Activated B cell treated with CpG ODN at 0.5 μM for 24 hours (primary cell): ENCODE measurements at places on chromosomes 7 and 10. TPM values are rescaled to one million over a fixed set of nuclear protein-coding genes. Genes with fewer than 3 reads are reported as not detected.
A peak's percentile ranks its signal among the peaks of the same experiment; 100 is the strongest.

GRCh38 chr10:45505311-45505710 lies 131.3 kb downstream of the ALOX5 start:
- no peaks in the 10 kb centered on the region for H3K27me3 ChIP-seq
- no peak for DNase-seq
- H3K27ac ChIP-seq: no peak overlapping the region
- no peak overlapping the region for H3K4me3 ChIP-seq
- H3K4me1 ChIP-seq: peaks cover 5% of the 10 kb centered on the region

DNA sequence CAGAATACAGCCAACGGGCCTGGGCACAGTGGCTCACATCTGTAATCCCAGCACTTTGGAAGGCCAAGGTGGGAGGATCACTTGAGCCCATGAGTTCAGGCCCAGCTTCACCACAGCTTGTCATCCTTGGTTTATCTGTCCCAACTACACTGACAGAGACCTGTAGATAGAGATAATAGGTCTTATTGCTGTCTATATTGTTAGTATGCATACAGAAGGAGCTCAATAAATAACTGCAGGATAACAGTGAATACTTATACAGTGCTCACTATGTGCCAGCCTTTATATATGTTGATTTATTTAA lies 1.3 kb downstream of the CNPY4 start:
- no peak for DNase-seq
- no peaks in the 10 kb centered on the region for H3K27me3 ChIP-seq
- peaks cover 43% of the 10 kb centered on the region for H3K4me1 ChIP-seq
- peak overlapping the region; percentile 98 for H3K4me3 ChIP-seq

GRCh38 chr7:129605960-129606614 lies 5.4 kb upstream of the NRF1 start:
- no peak overlapping the region for H3K27ac ChIP-seq
- H3K4me1 ChIP-seq: peaks cover 37% of the 10 kb centered on the region
- DNase-seq: no peak
- no peaks in the 10 kb centered on the region for H3K27me3 ChIP-seq

GRCh38 chr10:121048749-121049148 lies 197.6 kb downstream of the WDR11 start:
- no peak for DNase-seq
- H3K27ac ChIP-seq: no peak overlapping the region
- H3K4me3 ChIP-seq: no peak overlapping the region
- no peaks in the 10 kb centered on the region for H3K4me1 ChIP-seq
- H3K36me3 ChIP-seq: no peaks in the 10 kb centered on the region
- H3K27me3 ChIP-seq: no peaks in the 10 kb centered on the region

DNA sequence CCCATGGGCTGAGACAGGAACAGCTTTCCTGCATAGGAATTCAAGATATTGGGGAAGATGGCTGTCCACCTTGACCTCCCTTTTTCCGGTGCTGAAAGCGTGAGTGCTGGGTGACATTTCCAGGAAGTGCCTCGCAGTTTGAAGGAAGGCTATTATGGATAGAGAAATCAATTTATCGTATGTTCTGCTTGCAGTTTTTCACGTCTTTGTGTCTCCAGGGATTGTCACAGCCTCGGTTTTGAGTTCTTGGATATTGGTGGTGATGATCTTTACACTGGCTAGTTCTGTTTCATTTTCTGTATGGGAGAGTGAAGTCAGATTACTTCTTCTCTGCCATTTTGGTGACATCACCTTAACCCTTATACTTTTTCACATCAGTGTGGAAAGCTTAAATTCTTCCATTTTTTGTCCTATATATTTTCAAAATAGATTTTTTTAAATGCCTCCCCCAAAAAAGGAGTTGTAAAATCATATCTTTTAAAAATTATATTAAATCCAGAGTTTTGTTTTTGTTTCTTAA lies 102.5 kb upstream of the APBB1IP start:
- H3K36me3 ChIP-seq: no peaks in the 10 kb centered on the region
- H3K4me3 ChIP-seq: peak overlapping the region; percentile 82
- peak overlapping the region; percentile 50 for H3K27ac ChIP-seq
- H3K27me3 ChIP-seq: no peaks in the 10 kb centered on the region

GRCh38 chr10:3784510-3785250 lies at the start of gene KLF6:
Gene KLF6, minus strand, starts transcription at chr10:3785209. Its CDS starts 195 bp downstream, at chr10:3785014.
- no peaks in the 10 kb centered on the region for H3K27me3 ChIP-seq
- peaks cover 50% of the 10 kb centered on the region for H3K36me3 ChIP-seq
- peaks cover 39% of the 10 kb centered on the region for H3K4me1 ChIP-seq
- no peak for DNase-seq

- DNase-seq: no peak
- no peak overlapping the region for H3K4me3 ChIP-seq
- no peaks in the 10 kb centered on the region for H3K36me3 ChIP-seq
- no peak overlapping the region for H3K27ac ChIP-seq
- H3K27me3 ChIP-seq: peaks cover 7% of the 10 kb centered on the region
Measured at GRCh38 chr10:15464381-15464780, 93.3 kb upstream of the FAM171A1 start.

- H3K36me3 ChIP-seq: no peaks in the 10 kb centered on the region
- no peaks in the 10 kb centered on the region for H3K4me1 ChIP-seq
- H3K4me3 ChIP-seq: no peak overlapping the region
Measured at GRCh38 chr10:120521880-120522279, 64.9 kb downstream of the PLPP4 start.

DNA sequence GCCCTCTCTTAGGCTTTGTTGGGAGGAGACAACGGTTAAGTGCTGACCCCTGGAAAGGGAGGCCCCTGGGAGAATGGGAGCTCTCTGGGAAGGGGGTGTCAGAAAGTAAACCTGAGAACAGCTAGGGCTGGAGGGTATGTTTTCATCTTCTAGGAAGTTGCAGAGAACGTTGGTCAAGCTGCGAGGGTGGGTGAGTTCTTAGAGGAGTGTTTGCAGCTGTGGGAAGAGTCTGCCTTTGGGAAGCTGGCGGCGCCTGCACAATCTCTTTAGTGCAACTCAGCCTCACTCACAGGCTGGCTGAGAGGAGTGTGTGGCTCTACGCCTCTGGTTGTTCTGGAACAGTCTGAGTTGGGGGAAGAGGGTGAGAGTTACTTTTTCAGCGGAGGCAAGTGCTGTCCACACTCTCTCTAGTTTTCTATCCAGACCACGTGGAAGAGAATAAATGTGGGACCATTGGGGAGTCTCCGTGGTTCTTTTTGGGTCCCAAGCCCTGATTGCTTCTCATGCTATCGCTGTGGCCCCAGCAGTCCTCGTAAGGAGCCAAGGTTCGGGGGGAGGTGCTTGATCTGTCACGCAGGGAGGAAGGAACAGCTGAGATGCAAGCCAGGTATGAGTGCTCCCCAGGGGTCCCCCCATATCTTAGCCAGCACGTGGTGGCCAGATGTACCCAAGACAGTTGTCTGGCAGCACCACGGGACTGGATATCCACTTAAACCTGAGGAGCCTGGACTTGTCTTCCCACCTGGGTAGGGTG lies 237.2 kb downstream of the BUB3 start:
- DNase-seq: no peak
- no peaks in the 10 kb centered on the region for H3K27me3 ChIP-seq
- H3K4me1 ChIP-seq: peaks cover 2% of the 10 kb centered on the region
- no peak overlapping the region for H3K4me3 ChIP-seq

Gene SNCG
- not detected in 2 replicates for total RNA-seq

Gene CDC14C
- total RNA-seq: not detected in 2 replicates

Gene ANXA11
- 178 and 190 TPM in 2 replicates for total RNA-seq
